Vagina (tissue), 2 donors: ENCODE measurements at places on chromosomes 7 and 10. TPM values are rescaled to one million over a fixed set of nuclear protein-coding genes. Genes with fewer than 3 reads are reported as not detected.

DNA sequence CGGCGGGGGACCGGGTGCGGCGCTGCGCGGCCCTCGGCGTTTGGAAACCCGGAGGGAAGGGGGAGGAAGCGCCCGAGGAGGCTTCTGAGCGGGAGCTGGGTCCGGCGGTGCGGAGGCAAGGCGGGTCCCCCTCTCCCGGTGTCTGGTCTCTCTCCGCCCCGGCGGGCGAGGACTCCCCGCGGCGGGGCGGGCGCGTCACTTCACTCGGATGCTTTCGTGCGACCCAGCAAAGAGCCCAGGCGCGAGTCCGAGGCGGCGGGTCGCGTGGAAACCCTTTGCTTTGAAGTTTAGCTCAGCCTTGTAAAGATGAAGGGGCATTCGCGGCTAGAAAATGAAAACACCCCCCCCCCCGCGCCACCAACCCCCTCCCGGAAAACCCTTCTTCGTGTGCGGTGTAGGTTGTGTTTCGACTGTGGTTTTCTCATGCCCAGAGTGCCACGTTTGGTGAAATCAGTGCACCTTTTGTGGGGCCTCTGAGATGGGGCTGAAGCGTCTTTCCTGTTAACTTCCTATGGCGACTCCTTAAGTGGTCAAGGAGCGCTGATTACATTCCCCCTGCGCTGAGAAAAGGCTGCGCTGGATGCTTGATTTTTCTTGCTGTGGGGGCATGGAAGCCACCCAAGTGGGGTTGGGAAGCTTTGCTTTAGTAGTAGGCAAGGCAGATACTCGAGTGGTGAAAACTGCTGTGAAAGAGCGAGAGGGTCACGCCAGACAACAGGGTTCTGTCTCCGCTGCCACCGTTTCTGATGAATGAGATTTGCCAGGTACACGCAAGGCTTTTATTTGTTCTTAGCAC, 876 bp downstream of the GNAI1 start:
- no peak for DNase-seq
- no peaks in the 10 kb centered on the region for H3K36me3 ChIP-seq
- H3K27ac ChIP-seq = peak overlapping the region; percentile 97
- H3K4me1 ChIP-seq = peaks cover 36% of the 10 kb centered on the region

- H3K4me3 ChIP-seq = no peak overlapping the region
- DNase-seq = no peak
- H3K27ac ChIP-seq = no peak overlapping the region
Measured at GRCh38 chr7:149820622-149821190, 17.5 kb upstream of the ZNF862 start.

LRRD1 gene
- total RNA-seq = 0.49 TPM

TLX1 gene
- not detected for total RNA-seq

CPED1 gene
- total RNA-seq = 27.3 TPM
